ENCODE measurements at places on chromosomes 1 and 21.
A peak's percentile ranks its signal among the peaks of the same experiment; 100 is the strongest.

- DNase-seq: no peak
Observed at GRCh38 chr21:37266515-37267221, 466 bp downstream of the VPS26C start.

- no peak for DNase-seq
Observed at GRCh38 chr1:92879316-92879968, 47.6 kb downstream of the RPL5 start.

- no peak for DNase-seq
Observed at GRCh38 chr1:69976896-69977295, 228.5 kb downstream of the LRRC40 start.

- DNase-seq: no peak
Observed at GRCh38 chr1:225670806-225671733, 18.1 kb upstream of the ENAH start.

GRCh38 chr1:230542054-230542453, 100.2 kb upstream of the COG2 start:
- no peak for DNase-seq

- no peak for DNase-seq
Observed at GRCh38 chr1:230408971-230409370, 17.2 kb downstream of the PGBD5 start.

GRCh38 chr1:93988634-93989350, 79.6 kb upstream of the GCLM start:
- no peak for DNase-seq

DNA sequence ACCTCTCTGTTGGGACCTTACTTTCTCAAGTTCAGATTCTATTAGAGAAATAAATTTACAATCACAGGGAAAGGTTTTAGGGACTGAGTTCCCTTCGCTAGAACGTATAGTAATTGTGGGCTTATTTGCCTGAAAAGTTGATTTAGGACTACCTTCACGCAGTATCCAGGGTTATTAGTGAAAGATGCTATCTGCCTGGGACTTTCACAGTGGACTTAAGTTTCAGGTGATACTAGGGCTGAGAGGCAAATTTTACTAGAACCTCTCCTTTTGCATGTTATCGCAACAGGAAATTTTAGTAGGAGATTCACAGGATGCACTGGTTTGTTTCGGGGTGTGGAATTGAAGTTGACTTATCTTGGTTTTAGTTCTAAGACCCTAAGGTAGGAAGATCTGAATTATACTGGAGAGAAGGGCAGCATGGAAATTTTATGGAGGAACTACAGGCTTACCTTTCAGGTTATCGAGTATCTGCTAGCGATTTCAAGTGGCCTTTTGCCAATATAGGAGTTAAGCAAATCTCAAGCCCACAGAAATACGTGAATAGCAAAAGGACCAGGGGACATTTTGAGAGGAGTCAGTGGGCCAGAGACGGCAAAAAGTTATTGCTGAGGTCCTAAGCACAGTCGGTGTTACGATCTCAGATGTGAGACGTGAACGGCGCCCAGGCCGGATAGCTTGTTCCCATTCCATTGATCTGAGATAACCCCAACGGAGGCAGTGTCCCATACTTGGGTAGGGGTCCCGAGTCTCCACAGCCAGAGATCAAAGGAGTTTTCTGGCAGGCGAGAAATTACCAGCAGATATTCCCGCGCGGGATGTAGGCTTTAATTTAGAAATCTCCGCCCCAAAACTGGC, 723 bp upstream of the GNAI3 start:
- DNase-seq: no peak

GRCh38 chr1:54009406-54009805, 8.6 kb downstream of the LDLRAD1 start:
- DNase-seq: no peak

DNA sequence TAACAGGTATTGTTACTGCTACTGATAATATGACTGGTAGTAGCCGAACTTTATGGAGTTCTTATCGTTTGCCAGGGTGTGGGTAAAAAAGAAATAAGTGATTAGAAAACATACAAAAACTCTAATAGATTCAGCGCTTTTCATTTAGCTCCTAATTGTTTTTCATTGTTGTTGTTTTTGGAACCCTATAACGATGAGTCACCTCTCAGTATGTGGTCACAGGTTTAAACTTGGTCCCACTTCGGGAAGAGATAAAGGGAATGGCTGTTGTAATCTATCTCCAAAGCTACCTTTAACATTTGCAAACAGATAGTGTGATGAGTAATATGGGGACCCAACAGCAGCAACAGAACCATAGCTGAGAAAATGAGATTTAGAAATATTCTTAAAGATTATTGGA, 62.7 kb upstream of the BCL10 start:
- DNase-seq: peak; percentile 67

- DNase-seq: no peak
Observed at GRCh38 chr1:210476730-210477129, 148.0 kb downstream of the HHAT start.

- DNase-seq: no peak
Observed at GRCh38 chr1:35737120-35737519, 18.4 kb upstream of the C1orf216 start.

Measured in LoVo (cell line).